Forelimb muscle (tissue), 1 donor: ENCODE measurements at places on chromosomes 5 and 9. TPM values are rescaled to one million over a fixed set of nuclear protein-coding genes. Genes with fewer than 3 reads are reported as not detected.

ROPN1L gene
- polyA plus RNA-seq: not detected

CAPSL gene
- not detected for polyA plus RNA-seq

FBXL17 gene
- 22.1 TPM for polyA plus RNA-seq

PAPPA gene
- polyA plus RNA-seq: 0.49 TPM

NDOR1 gene
- 7.0 TPM for polyA plus RNA-seq

- DNase-seq: no peak
Observed at GRCh38 chr5:145470396-145470979, 364.7 kb downstream of the PRELID2 start.

GRCh38 chr5:158586054-158586453 is 513.7 kb downstream of the EBF1 start:
- no peak for DNase-seq

- no peak for DNase-seq
Observed at GRCh38 chr5:111931655-111932054, 174.7 kb upstream of the NREP start.

DNA sequence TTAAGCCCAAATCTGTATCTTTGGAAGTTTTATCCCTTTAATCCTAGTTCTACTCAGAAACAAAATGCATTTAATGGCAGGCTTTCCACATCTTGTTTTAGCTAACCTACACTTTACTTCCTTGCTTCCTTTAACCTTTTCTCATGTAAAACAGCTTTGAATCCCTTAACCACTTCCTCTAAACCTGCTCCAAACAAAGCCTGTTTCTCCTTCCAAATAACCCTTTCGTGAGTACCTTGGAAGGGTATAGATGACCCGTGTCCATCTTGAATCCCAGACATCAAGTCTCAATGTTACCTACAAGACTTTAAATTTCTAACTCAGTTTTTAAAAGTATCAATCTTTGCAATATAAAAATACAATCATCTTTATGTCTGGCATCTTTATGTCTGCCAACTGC is 78.4 kb downstream of the DROSHA start:
- DNase-seq: no peak

- DNase-seq: no peak
Observed at GRCh38 chr9:35618854-35619799, 914 bp upstream of the CD72 start.
